ENCODE measurements at places on chromosomes 7 and 10. TPM values are rescaled to one million over a fixed set of nuclear protein-coding genes. Genes with fewer than 3 reads are reported as not detected.

- no peak for DNase-seq
Observed at GRCh38 chr7:18357691-18358090, 137.9 kb upstream of the HDAC9 start.

GRCh38 chr10:112286837-112287818 lies 3.9 kb downstream of the TECTB start:
- DNase-seq: peak; percentile 76

- peak; percentile 90 for DNase-seq
Observed at GRCh38 chr7:101138213-101138870, 11.4 kb downstream of the SERPINE1 start.

- DNase-seq: no peak
Observed at GRCh38 chr7:80699721-80700256, 61.3 kb downstream of the CD36 start.

DNA sequence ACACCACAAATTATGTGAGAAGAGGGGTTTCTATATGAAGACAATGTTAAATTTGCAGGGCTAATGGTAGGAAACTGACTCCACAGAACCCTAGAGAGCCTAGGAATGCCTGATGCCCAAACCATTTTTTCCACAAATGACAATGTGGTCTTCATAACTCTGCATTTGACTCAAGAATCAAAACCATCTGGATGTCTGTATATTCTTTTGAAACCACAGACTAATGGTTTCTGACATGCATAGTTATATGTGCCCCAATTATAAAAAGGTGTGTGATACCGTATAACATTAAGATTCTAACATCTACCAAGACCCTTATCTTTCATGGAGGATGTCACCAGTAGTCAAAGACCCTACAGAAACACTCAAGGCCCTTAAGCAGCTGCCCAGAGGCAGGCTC lies 20.3 kb downstream of the SEC61G start:
- no peak for DNase-seq

GRCh38 chr7:112080978-112081377 lies 125.2 kb downstream of the DOCK4 start:
- no peak for DNase-seq

DNA sequence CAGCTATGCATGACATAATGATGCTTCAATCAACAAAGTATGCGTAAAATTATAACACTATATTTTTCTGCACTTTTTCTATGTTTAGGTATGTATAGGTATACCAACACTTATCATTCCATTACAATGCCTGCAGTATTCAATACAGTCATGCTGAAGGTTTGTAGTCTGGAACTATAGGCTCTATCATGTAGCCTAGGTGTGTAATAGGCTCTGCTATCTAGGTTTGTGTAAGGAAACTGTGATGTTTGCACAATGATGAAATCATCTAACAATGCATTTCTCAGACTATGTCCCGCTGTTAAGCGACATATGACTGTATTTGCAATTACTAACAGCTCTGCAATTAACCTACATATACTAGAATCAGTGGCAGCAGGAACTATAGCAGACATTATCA lies 1447.5 kb downstream of the GATA3 start:
- no peak for DNase-seq

The ARHGAP21 gene
- 23.9 TPM for polyA plus RNA-seq

The GRM3 gene
- not detected for polyA plus RNA-seq

The MACC1 gene
- polyA plus RNA-seq: not detected

Data from HepG2 (cell line).